NCI-H2171 treated with DMSO at 0.1 percent for 48 hours (cell line): ENCODE measurements at places on chromosomes 6 and 20.

DNA sequence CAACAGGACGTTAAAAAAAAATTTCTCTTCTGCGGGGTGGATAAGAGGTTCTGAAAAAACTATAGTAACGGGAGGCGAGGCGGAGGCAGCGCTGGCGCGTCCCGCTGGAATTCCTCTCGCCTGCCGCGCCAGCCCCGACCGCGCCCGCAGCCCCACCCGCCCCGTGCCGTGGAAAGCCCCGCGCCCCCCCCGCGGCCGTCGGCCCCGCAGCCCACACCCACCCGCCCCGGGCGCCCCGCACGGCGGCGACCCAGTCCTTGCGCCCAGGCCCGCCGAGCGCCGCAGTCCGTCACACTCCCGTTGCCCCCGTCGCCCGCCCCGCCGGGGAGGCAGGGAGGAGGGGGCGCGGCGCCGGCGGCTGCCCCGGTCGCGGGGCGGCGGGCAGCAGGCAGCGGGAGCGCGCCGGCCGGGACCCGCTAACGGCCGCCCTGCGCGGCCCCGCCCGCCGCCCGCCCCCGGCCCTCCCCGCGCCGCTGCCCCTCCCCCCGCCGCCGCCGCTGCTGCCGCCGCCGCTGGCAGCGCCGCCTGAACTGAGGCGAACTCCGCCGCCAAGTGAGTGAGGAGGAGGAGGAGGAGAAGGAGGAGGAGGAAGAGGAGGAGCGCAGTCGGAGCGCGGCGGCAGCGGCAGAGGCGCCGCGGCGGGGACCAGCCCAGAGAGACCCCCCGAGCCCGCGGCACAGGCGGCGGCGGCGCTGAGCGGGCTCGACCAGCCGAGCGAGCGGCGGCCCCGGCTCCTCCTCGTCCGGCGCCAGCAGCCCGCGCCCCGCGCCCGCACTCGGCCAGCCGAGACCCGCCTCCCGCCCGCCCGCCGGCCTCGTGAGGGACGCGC lies at the start of gene QKI:
TSS of gene QKI (plus strand) at position 602 of the 829 bp plus-strand sequence. CDS start 476 bp downstream, outside the sequence.
- peak; percentile 50 for DNase-seq

- peak; percentile 95 for DNase-seq
These were observed at the start of gene ZNF334 for GRCh38 chr20:46512943-46513844. TSS of gene ZNF334 (minus strand) at chr20:46513559. CDS start at chr20:46512102, 1,457 bp downstream.

DNA sequence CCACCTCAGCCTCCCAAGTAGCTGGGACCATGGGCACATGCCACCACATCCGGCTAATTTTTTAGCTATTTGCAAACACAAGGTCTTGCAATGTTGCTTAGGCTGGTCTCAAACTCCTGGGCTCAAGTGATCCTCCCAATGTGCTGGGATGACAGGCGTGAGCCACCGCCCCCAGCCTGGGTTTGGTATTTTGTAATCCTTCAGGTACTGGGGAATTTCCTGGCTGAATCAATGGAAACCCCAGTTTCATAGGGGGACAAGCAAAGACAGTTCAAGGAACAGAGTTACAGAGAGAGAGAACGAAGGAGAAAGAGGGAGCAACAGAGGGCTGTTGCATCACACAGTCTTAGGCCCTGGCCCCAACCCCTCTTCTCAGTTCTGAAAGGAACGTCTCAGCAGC lies 35.7 kb downstream of the RAB44 start:
- DNase-seq = no peak

DNA sequence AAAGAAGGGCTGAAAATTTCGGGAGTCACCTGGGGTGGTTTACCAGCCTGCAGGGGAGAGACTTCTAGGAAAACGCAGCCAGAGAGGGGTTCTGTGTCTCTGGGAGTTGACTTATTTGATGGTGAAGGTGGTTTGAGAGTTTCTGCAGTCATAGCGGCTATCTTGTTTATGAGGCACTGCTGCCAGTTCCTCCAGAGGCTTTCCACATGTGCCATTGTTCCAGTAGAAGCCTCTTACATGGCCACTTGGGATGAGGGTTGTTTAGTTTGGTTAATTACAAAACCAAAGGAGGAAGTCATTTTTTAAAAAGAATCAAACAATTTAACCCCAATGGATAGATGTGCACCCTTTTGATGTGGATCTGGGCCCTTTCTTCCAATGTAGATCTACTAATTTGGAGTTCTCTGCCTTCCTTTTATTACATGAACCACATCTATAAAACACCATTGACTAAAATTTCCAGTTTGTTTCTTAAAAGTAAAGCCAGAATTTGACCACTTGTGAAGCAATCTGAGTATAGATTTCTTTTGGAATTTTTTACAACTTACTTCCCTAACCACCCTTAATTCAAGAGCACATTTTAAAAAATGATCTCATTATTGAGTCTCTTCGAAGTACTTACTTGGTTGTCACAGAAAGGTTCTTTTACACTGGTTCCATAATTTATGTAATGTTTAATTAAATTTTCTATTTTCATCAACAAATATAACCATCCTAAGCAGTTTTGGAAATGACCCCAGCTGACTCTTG lies 97.6 kb downstream of the TCP11 start:
- DNase-seq = no peak

- no peak for DNase-seq
These were observed 7.9 kb upstream of the FAM209A start for GRCh38 chr20:56516631-56517030.

GRCh38 chr20:48825566-48825920 lies 2.3 kb downstream of the PREX1 start:
- DNase-seq = no peak

- no peak for DNase-seq
These were observed 28.9 kb downstream of the MDFI start for GRCh38 chr6:41667195-41667594.

DNA sequence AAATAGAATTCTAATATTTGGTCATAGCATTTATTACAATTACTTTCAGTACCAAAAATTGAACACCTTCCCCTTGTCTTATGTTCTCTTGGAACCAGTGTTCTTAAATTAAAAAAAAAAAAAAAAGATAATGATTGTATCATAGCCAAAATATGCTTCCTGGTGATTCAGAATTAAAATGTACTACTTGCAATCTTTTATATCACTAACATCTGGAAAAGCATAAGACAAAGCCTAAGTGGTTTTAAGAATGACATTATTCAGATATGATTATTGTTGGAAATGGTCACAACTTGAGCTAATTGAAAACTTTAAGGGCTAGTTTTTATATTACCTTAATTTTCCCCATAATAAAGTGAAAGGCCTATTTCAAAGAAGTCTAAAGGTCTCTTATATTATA lies 493.3 kb upstream of the MARCKS start:
- DNase-seq = no peak

GRCh38 chr6:168283686-168284025 lies 35.9 kb downstream of the DACT2 start:
- no peak for DNase-seq

DNA sequence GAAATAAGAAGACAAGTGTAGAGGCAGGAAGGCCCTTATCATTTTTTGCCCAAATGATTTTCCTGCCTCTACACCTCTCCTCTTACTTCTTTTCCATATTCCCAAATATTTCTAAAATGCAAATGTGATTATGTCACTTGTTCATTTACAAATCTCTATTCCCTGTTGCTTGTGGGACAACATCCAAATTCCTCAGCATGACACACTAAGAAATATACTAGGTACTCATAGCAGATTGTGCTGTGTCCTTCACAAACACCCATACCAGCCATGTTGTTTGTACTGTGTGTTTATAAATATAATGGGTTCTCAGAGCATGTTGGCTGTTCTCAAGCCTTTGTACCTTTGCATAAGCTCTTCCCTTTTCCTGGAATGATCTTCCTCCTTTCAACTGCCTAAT lies 17.7 kb upstream of the FYN start:
- DNase-seq = no peak

DNA sequence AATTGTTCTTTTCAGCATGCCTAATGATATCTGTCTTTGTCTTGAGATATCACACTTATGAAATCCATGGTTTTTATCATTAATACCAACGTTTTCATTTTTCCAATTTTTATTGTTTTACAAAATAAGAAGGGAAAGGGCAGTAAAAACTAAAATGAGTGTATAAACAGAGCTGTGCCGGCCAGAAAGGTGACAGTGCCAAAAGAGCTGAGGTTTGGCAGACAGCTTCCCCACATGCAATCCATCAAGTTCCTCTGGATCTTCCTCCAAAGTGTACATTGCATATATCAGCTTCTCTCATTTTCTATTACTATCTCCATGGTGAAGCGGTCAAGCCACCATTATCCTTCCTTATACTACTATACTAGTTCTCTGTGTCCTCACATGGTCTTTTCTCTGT lies 10.1 kb upstream of the TMEM244 start:
- DNase-seq = no peak

DNA sequence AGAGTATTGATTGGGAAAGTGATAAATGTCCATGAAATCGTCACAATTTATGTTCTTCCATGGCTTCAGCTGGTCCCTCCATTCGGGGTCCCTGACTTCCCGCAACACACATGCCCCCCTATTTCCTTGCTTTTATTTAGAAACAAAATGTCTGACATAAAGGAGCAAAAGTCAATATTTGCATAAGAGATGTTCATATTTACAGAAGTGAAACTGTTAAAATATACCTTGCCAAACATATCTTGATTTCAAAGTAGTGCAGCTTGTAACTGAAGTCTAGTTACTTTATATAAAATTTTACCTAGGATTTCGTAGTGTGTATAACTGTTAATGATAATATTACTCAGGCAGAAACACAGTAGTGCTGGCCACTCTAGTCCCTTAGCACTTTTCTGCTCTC lies 548.9 kb upstream of the ADGRB3 start:
- DNase-seq = no peak

DNA sequence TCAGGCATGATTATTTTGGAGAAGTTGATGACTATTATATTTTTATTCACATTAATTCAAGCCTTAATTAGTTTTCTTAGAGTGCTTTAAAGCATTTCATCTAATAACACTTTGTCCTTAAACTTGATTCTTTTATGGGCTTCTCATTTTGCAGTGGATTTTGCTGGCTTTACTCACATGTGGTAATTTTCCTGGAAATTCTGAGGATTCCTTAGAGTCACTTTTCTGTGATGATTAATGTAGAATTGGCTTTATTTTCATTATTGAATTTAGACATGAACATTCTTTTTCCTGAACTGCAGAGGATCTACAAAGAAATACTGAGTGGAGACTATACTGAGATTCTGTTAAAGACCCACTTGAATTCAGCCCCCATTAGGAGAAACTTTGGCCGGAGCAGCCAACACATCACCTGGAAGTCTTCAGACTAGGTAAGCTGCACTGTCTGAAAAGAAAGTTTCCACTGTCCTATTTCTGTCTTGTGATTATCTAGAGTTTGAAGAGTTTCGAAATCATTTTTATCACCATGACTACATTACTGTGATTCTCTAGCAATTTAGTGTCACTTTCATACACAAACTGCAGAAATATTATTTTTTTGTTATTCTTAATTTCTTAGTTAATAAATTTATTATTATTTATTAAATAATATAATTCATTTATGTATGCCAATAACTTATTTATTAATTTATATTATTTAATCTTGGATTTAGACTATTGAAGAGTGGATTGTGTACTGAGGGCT lies 1.9 kb downstream of the RFPL4B start:
- DNase-seq = no peak

GRCh38 chr6:108123946-108124345 lies 41.9 kb upstream of the NR2E1 start:
- no peak for DNase-seq

DNA sequence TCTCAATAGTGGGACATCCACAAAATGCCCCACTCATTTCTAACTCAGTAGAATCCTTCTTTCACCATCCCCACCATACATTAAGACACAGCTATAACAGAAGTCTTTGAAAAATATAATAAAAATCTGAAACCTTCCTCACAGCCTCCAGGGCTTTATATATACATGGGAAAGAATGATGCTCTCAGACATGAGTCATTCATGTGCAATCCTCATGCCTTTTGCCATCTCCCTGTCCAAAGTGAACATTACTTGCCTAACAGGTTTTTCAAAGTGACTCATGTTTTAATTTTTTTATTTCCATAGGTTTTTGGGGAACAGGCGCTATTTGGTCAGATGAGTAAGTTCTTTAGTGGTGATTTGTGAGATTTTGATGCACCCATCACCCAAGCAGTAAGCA lies 162.7 kb downstream of the RALGAPA2 start:
- no peak for DNase-seq

- no peak for DNase-seq
These were observed 320.4 kb upstream of the RNF24 start for GRCh38 chr20:4335722-4336121.

DNA sequence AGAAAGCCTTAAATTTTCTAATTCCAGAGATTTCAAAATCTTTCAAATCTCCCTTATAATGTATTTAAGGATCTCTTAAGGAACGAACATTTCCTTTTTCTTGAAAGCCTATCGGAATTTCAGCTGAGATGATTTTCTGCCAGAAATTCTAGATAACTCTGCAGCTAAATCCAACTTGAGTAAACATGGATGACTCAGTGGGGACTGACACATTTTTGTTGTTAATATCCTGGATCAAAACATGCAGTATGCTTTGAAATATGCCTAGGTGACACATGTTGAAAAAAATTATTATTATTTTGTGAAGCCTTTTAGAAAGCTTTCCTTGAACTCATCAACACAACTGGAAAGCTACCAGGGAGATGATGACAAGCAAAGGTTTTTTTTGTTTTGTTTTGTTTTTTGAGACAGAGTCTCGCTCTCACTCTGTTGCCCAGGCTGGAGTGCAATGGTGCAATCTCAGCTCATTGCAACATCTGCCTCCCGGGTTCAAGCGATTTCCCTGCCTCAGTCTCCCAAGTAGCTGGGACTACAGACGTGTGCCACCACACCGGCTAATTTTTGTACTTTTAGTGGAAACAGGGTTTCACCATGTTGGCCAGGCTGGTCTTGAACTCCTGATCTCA lies 140.1 kb upstream of the SNX9 start:
- DNase-seq = no peak

GRCh38 chr6:63272397-63272796 lies 47.4 kb downstream of the LGSN start:
- DNase-seq = peak; percentile 27
